ENCODE measurements at places on chromosomes 11 and 22. TPM values are rescaled to one million over a fixed set of nuclear protein-coding genes. Genes with fewer than 3 reads are reported as not detected.

DNA sequence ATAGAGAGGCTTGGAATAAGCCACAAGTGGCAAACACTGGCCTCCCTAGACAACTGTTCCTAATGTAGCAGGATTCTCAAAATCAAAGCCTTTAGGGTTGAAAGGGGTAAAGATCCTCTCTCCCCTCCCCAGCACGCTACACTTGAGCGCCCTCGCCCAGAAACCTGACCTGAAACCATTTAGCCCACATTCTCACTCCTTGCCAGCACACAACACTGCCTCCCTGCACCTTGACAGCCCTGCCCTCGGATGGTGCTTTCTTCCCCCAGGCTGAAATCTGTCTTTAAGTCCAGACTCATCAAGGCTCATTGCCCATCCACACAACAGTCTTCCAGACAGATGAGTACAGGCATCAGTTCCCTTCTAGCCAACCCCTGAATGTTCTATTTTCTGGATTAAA is 26.5 kb downstream of the CWC15 start:
- no peak overlapping the region for H3K27ac ChIP-seq
- no peaks in the 10 kb centered on the region for H3K4me1 ChIP-seq
- no peaks in the 10 kb centered on the region for H3K36me3 ChIP-seq
- DNase-seq, result no peak
- H3K27me3 ChIP-seq, result no peaks in the 10 kb centered on the region

- H3K4me3 ChIP-seq, result no peak overlapping the region
- H3K4me1 ChIP-seq, result no peaks in the 10 kb centered on the region
- no peaks in the 10 kb centered on the region for H3K27me3 ChIP-seq
- H3K27ac ChIP-seq, result no peak overlapping the region
- H3K36me3 ChIP-seq, result no peaks in the 10 kb centered on the region
Observed at GRCh38 chr11:125036933-125037332, 26.2 kb upstream of the SLC37A2 start.

DNA sequence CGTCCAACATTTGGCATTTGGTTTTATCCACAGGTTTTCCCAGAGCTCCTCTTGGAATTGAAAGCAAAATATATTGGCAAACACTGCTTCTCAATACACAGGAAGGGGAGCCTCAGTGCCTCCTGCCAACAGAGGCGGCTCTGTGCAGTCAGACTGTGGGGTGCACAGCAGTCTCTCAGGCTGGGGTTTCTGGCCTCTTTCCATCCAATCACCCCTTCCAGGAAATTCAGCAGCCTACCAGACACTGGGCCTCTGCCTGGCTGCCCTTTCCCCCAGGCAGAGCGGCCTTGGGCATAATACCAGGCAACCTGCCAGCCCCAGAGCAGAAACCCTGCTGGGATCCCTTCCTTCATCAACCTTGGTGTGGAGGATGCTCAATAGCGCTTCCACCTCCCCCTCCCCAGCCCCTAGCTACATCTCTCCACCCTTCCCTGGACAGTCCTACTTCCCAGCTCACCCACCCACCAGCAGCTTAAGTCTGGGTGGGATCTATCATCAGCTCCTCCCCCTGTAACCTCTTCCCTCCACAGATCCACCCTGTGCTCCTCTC is 17.8 kb upstream of the RAPSN start:
- H3K4me1 ChIP-seq, result peaks cover 25% of the 10 kb centered on the region
- H3K27me3 ChIP-seq, result no peaks in the 10 kb centered on the region
- no peak overlapping the region for H3K4me3 ChIP-seq
- peak; percentile 46 for DNase-seq

The CHRM4 gene
- total RNA-seq, result 3.3 TPM

GRCh38 chr11:30561691-30562415 is 24.3 kb downstream of the MPPED2 start:
- no peaks in the 10 kb centered on the region for H3K4me1 ChIP-seq
- DNase-seq, result no peak
- no peak overlapping the region for H3K4me3 ChIP-seq
- no peak overlapping the region for H3K27ac ChIP-seq
- H3K27me3 ChIP-seq, result no peaks in the 10 kb centered on the region

DNA sequence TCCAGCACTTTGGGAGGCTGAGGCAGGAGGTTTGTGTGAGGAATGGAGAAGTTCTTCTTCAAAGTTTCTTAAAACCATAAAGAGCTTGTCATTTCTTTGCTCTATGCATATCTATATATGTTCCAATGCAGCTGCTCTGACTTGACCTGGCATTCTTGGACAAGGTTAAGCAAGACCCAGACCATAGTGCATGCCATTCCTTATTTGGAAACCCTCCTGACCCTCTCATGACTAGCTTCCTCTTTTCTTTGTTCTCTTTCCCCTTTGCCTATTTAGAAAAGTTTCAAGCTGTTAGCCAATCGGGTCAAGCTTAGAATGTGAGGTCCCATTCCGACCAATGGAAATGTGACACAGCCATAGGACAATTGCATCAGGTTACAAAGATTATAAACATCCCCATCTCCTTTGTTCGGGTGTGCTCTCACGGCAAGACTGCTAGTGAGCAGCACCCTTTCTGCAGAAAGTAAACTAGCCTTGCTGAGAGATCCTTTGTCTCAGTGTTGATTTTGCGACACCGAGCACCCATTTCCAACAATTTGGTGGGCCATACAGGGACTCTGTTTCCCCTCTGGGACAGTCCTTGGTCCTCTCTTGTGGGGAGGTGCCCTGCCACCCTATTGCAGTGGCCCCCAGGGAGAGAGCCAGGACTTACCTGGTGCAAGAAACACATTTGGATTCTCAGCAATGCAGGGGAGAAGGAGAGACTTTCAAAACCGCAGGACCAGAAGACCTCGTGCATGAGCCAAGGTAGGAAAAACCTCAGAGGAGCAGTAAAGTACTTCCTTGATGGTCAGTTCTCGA is 39.9 kb upstream of the ANO1 start:
- no peak for DNase-seq
- H3K4me3 ChIP-seq, result no peak overlapping the region
- no peak overlapping the region for H3K27ac ChIP-seq
- no peaks in the 10 kb centered on the region for H3K27me3 ChIP-seq
- no peaks in the 10 kb centered on the region for H3K36me3 ChIP-seq

GRCh38 chr11:45163956-45164575 is 17.6 kb downstream of the PRDM11 start:
- H3K4me3 ChIP-seq, result no peak overlapping the region
- no peaks in the 10 kb centered on the region for H3K27me3 ChIP-seq
- DNase-seq, result no peak
- no peaks in the 10 kb centered on the region for H3K36me3 ChIP-seq

- no peaks in the 10 kb centered on the region for H3K36me3 ChIP-seq
- no peak for DNase-seq
- peak overlapping the region; percentile 26 for H3K27ac ChIP-seq
- peaks cover 8% of the 10 kb centered on the region for H3K4me1 ChIP-seq
- H3K4me3 ChIP-seq, result no peak overlapping the region
Observed at GRCh38 chr11:46600194-46600960, 6.6 kb upstream of the AMBRA1 start.

DNA sequence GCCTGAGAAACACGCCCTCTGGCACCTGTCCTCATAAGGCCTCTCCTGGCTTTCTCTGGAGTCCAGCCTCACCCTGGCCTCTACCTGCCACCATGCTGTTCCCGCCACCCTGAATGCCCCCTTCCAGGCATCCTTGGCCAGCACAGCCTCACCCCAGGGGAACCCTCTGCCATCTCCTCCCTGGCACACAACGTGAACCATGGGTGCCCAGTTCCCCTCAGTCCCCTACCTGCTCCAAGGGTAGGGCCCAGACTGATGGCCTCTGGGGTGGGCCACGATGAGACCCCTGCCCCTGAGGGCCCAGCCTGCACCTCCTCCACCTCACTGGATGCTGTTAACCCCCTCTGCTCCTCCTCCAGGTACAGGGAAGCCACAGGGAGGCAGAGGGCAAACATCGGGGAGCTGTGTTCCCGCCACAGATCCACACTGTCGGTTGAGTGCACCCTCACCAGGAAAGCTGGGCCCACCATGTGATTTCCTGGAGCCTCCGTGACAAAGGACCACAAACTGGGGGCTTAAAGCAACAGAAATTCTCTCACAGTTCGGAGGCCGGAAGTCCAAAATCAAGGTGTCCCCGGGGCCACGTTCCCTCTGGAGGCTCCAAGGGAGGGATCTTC is 169.6 kb downstream of the BRD1 start:
- no peak overlapping the region for H3K4me3 ChIP-seq
- no peaks in the 10 kb centered on the region for H3K27me3 ChIP-seq
- DNase-seq, result no peak
- peak overlapping the region; percentile 46 for H3K27ac ChIP-seq
- H3K36me3 ChIP-seq, result no peaks in the 10 kb centered on the region

- no peaks in the 10 kb centered on the region for H3K36me3 ChIP-seq
- H3K27me3 ChIP-seq, result no peaks in the 10 kb centered on the region
- H3K27ac ChIP-seq, result no peak overlapping the region
- no peaks in the 10 kb centered on the region for H3K4me1 ChIP-seq
- DNase-seq, result peak; percentile 66
Observed at GRCh38 chr11:78715639-78716311, 141.1 kb upstream of the NARS2 start.

The FGF19 gene
- not detected for total RNA-seq

- H3K4me1 ChIP-seq, result no peaks in the 10 kb centered on the region
- no peak overlapping the region for H3K4me3 ChIP-seq
- peak overlapping the region; percentile 74 for H3K27ac ChIP-seq
- H3K27me3 ChIP-seq, result peaks cover 3% of the 10 kb centered on the region
- DNase-seq, result peak; percentile 69
Observed at GRCh38 chr22:27212617-27213177, 555.3 kb downstream of the MIAT start.

The TSSK2 gene
- total RNA-seq, result not detected

DNA sequence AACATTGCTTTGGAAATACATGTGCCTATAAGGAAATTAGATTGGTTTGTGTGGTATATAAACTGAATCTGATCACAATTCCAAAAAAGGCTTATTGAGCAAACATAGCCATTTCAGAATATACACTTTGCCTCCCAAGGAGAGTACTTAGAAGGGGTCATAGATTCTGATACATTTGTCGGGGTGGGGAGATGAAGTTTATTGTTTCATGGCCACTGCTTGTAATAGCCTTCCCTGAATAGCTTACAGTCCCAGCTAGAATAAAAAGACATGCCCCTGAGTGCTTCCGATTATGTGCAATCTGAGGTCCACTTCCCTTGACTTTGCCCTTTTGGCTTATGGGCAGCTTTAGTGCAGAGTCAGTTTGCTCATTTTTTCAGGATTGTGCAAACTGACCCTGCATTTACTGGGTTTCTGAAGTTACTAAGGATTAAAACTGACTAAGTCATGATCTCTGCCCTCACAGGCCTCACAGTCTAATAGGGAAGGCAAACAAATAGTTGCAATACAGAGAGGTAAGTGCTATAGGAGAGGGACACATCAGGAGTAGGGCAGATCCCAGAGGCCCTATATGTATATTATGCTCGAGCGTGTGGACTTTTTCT is 184.2 kb downstream of the BLID start:
- no peak for DNase-seq
- H3K27ac ChIP-seq, result no peak overlapping the region
- no peaks in the 10 kb centered on the region for H3K4me1 ChIP-seq

GRCh38 chr11:71538666-71538990 is 803 bp downstream of the KRTAP5-8 start:
- no peak for DNase-seq
- H3K4me3 ChIP-seq, result no peak overlapping the region
- H3K4me1 ChIP-seq, result no peaks in the 10 kb centered on the region
- H3K27ac ChIP-seq, result no peak overlapping the region
- H3K36me3 ChIP-seq, result no peaks in the 10 kb centered on the region

DNA sequence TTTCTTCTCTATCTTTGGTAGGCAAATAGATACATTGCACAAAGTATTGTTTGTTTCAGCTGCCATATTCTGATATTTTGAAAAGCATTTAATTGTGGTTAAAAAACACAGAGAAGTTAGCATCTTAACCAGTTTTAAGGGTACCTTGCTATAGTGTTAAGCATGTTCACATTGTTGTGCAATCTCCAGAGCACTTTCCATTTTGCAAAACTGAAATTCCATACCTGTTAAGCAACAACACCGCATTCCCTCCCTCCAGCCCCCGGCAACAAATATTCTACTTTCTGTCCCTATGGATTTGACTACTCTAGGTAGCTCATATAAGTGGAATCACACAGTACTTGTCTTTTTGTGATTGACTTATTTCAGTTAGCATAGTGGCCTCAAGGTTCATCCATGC is 33.9 kb downstream of the CNTF start:
- H3K4me3 ChIP-seq, result no peak overlapping the region
- no peaks in the 10 kb centered on the region for H3K27me3 ChIP-seq
- H3K27ac ChIP-seq, result no peak overlapping the region
- no peaks in the 10 kb centered on the region for H3K4me1 ChIP-seq
- no peaks in the 10 kb centered on the region for H3K36me3 ChIP-seq

The CST6 gene
- total RNA-seq, result not detected
